Spinal cord (tissue), 10 donors: ENCODE measurements at places on chromosomes 11 and 22.

GRCh38 chr11:8642196-8642841 lies 40.1 kb downstream of the TRIM66 start:
- peak; percentile 33 for DNase-seq

DNA sequence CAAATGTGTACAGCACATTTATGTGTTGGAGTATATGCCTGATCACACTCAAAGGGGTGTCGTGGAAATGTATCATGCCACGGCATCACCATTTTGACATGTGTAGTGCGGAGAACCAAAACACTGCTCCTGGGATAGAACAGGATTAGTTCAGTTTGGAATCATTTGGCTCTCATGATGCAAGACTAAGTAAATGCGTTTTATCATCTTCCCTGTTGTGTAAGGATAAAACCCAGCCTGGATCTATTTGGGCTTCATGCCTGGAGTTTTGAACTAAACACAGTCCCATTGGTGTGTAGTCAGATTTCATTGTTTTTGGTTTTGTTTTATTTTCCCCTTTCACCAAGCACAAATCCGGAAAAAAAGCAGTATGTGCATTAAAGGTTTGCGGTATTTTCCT lies 574.3 kb downstream of the NTM start:
- DNase-seq = no peak

GRCh38 chr11:126694065-126694625 lies 306.4 kb downstream of the KIRREL3 start:
- DNase-seq = no peak

DNA sequence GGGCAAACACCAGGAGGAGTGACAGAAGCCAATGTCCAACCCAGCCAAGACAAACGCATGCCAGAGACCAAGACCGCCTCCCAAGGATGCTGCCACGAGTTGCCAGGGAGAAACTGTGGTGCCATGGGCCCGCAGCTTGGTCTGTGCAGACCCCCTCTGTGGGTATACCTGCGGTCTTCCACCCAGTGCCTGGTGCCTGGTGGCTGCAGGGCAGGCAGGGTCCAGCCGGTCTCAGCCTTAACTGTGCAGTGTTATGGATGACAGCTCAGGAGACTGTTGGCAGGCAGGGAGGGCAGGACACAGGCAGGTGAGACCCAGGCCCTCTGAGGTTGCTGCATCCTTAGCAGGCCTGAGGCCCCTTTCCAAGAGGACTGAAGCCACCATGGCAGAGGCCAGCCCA lies 97.9 kb downstream of the MED15 start:
- DNase-seq = no peak

GRCh38 chr11:71500601-71501021 lies 26.5 kb upstream of the KRTAP5-7 start:
- no peak for DNase-seq

DNA sequence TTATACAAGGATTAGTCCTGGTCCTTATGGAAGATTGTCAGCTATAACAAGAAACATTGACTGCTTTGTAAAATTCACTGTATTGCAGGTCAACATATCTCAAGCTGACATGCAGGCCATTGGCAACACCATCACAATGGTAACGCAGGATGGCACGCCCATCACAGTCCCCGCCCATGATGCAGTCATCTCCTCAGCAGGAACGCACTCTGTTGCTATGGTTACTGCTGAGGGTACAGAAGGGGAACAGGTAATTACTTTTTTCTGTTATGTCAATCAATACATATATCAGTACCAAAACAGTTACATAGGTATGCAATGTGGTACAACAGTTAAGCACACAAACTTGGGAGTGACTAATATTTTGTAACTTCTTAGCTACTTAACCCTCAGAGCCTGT lies 55.3 kb downstream of the ZNF143 start:
- DNase-seq = no peak

DNA sequence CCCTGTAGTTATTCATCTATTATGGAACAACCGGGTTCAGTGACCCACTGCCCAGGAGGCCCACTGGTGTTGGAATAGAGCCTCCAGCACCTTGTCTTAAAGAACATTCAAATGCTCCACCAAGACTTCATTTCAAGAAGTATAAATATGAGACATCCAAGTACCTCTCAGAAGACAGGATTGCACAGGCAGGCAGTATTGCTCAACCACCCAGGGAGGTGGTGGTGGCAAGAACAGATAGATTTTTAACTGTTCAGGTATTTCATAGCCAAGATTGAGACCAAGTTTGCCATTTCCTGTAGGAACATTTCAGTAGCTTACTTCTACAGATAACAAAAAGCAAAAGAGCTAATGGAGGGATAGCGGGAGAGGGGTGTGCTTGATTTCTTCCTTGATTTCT lies 78.7 kb downstream of the COMMD9 start:
- DNase-seq = no peak

DNA sequence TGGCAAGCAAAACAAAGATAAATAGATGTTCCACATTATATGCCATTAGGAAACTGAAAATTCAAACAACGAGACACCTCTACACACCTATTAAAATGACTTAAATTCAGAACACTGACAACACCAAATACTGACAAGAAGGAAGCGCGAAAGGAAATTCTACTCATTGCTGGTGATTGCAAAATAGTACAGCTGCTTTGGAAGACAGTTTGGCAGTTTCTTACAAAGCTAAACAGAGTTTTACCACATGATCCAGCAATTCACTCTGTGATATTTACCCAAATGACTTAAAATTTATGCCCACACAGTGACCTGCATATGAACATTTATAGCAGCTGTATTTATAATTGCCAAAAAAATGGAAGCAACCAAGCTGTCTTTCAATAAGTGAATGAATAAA lies 232.6 kb downstream of the CASP12 start:
- no peak for DNase-seq

- DNase-seq = no peak
These were observed 217.3 kb upstream of the TMEM45B start for GRCh38 chr11:129598378-129598777.

GRCh38 chr22:38712486-38713207 lies 6.9 kb downstream of the GTPBP1 start:
- DNase-seq = no peak

DNA sequence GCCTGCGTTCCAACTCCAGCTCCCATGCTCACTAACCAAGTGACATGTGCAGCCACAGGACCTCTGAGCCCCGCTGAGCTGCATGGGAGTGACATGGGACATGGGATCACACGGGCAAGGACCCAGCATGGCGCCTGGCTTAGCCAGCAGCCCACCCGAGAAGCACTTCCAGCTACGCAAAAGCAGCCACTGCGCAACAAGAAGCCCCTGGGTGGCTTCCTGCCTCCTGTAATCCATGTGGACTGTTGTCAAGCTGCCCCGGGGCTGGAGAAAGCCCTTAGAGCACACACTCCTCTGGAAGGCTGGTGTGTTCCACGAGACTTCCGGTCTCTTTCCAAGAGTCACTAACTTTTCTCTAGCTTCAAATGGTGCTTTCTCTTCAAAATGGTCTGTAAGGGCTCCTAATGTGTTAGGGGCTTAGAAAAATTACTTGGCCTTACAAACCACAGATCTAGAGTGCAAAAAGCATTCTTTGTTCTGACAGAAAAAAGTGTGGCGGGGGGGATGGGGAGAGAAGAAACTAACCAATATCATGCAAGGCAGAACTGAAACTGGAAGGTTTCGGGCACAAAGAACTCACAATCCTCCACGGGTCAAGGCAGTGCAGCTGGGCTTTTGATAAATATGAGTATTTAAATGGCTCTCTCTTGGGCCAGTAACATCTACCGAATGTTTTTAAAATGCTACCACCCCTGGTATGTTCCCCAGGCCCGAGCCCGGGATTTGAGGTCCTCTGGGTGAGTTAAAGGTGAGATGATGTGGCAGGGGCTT lies 5.5 kb downstream of the C11orf24 start:
- DNase-seq = no peak

DNA sequence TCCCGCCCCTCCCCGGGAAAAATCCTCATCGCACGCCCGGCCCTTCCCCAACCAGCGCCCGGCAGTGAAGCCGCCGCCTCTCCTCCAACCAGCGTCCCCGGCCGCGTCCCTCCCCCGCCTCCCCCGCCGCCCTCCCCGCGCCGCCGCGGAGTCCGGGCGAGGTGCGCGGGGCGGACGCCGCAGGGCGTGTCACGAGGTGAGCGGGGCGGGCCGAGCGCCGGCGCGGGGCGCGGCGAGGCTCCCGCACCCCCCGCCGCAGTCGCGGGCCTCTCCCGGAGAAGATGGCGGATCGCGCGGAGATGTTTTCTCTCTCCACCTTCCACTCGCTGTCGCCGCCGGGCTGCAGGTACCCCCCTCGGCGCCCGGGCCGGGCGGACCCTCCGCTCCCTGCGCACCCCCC lies at the start of gene MAPK8IP2:
Gene MAPK8IP2, plus strand, starts transcription at position 256 of the 400 bp plus-strand sequence. Its CDS starts 26 bp downstream, at position 282.
- DNase-seq = peak; percentile 66

GRCh38 chr22:24416095-24416494 lies 11.3 kb upstream of the ADORA2A start:
- DNase-seq = no peak

DNA sequence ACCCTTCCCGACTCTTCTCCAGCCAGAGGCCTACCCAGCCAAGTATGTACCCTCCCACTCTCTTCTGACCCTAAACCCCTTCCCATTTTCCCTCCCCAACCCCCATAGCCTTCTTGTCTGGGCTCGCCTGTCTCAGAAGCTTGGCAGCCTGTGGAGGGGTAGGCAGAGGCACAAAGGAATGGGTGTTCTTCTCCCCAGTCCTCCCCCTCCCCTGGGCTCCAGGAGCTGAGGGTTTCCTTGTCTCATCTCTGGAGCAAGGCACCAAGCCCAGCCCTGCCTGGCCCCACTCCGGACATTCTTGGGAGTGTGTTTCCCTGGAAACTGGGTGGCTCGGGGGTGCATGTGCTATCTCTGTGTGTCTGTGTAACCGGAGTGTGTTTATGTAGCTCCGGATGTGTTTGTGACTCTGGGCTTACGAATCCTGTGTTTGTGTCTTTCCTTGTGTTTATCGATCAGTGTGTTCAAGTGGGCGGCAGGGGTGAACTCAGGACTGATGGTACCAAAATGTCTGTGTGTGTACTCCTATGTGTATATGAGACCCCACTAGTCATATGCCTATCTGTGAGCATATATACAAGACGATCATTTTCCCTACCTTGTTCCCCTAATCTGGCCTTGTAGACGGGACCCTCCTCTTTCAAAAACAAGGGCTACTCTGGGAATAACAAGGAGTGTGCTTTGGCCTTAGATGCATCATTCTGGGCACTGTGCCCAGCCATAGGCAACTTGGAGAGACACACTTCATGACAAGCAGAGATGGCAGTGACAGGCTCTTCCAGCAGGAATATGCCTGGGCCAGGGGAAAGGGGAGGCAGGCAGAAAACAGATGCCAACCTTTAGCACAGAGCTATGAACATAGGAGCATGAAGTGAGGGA lies 10.9 kb downstream of the PHLDB1 start:
- peak; percentile 72 for DNase-seq

DNA sequence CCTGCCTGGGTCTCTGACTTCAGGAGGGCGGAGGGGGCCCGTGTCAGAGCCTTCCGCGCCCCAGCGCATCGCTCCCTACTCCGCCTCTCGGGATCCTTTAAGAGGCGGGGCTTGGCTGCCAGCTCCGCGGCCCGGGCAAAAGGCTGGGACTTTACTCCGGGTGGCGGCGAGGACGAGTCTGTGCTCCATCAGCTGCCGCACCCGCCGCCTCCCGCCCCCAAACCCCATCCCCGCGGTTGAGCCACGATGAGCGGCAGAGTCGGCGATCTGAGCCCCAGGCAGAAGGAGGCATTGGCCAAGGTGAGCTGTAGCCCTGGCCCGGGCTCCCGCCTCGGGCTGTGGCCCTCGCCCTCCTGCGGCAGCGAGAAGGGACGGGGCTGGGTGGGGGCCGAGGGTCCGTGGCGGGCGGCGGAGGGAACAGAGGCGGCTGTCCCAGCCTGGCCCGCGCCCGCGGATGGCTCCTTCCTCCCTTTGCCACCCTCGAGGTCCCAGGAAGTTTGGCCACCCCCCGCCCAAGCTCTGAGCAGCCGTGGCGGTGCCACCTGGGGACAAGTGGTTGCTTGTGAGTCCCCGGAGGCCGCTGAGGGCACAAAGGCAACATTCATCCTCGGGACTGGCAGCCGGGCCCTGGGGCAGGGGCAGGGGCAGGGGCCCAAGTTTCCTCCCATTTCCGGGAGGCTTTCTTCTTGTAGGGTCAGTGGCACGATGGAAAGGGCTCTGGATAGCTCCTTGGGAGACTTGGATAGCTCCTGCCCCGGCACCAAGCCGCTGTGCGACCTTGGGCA lies at the start of gene SEC14L2:
Gene SEC14L2, plus strand, starts transcription at position 148 of the 785 bp plus-strand sequence. Its CDS starts 99 bp downstream, at position 247.
- peak; percentile 84 for DNase-seq

DNA sequence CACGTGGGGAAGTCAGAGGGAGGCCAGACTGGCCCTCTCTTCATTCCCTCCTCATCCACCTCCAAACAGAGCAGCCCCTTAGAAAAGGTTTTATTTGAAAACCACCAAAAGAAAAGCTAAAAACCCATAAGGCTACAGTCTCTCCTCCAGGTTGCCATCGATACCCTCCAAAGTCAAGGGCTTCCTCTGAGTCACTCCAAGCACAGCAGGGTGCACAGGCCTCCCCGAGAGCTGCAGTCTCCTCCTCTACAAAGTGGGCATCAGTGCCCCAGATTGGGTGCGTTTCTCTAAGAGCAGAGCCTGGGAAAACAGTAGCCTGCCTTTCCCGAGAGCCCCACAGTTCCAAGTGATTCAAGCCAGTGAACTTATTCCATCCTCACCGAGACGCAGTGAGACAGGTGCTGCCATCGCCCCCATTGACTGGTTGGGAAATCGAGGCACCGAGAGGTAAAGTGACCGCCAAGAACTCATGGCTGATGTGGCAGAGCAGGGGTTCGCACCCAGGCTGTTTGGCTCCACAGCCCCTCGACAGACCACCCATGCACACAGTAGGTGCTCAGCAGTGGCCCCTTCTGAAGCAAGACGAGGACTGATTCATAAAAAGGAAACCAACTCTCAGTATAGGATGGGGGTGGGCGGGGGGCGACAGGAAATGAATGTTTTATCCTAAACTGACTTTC lies 91.7 kb upstream of the SHISAL1 start:
- DNase-seq = no peak

DNA sequence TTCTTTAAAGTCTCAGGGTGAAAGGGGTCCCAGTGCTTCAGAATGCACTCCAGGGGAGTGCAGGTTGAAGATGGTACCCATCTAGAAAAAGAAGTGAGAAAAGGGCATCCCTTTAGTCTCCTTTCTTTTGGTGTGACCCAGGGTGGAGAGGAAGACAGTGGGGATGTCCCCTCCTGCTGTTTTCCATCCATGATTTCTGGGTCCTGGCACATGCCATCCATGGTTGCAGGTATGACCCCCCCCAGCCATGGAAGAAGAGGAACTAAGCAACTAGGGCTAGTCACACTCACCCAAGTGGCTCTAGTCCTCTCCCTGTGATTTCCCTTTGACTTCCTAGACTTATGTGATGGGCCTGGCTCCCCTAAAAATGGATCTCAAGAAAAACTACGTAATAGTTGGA lies 15.9 kb upstream of the EI24 start:
- DNase-seq = no peak
